CD8-positive, alpha-beta memory T cell (primary cell): ENCODE measurements at places on chromosomes 7 and 10. TPM values are rescaled to one million over a fixed set of nuclear protein-coding genes. Genes with fewer than 3 reads are reported as not detected.

DNA sequence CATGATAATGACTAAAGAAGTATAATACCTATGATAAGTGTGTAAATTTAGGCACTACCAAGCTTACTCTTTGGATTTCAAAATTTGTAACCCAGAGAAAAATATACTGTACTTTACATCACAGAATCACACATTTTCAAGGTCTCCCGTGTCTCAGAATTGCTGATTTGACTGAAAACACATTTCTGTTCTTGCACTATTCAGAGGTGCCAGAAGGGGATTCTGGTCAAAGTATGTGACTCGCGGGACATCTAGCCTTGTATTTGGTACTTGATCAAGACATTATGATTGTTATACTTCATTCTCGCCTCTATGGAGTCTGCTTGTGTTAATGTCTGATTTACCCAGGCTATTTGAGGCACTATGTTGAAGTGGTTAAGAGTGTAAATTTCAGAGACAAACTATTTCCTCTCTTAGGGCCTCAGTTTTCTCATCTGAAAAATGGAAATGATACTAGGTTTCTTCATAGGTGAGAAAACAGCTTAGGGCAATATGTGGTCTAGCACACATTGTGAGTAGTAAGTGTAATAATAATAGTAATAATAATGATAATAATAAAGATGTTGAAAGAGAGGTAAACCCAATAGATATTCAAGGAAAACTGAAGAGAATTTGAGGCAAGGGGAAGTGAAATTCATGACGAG, 320.4 kb downstream of the RNLS start:
- DNase-seq, result no peak

Gene C1QL3
- 0.26 TPM for total RNA-seq

Gene CNNM1
- 0.16 TPM for total RNA-seq

- DNase-seq, result no peak
Observed at GRCh38 chr10:47094636-47095035, 183.4 kb downstream of the PTPN20 start.

GRCh38 chr7:45919993-45920459, 1.0 kb downstream of the IGFBP3 start:
- no peak for DNase-seq

GRCh38 chr7:129169686-129170440, 18.6 kb upstream of the SMO start:
- DNase-seq, result no peak

DNA sequence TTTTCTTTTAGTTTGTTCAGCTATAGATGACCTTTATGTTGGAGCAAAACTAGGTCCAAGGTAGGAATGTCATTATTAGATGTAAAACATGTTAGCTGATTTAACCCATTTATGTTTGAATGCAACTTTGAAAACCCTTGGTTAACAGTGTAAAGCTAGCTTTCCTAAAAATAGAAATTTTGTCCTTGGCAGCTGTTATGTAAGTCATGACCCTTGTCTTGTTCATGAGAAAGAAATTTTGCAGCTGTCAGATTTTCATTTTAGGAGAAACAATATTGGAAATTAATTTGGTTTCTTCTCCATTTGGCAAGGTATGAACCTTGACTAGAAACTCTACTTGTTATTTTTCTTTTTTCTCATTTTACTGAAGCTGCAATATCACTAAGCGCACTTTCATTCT, 23.9 kb upstream of the CCAR1 start:
- DNase-seq, result no peak

GRCh38 chr7:151125846-151126481, 39.7 kb downstream of the AGAP3 start:
- no peak for DNase-seq

DNA sequence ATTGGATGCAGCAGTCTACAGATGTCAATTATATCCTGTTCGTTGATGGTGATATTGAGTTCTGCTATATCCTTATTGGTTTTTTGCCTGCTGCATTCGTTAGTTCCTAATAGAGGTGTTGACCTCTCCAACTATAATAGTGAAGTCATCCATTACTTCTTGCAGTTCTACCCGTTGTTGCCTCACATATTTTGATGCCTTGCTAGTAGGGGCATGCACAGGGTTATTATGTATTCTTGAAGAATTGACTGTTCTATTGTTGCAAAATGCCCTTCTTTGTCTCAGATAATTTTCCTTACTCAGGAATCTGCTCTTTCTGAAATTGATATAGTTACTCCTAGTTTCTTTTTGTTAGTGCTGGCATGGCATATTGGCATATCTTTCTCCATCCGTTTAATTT, 140.1 kb upstream of the INHBA start:
- DNase-seq, result no peak

Gene ODAD2
- total RNA-seq, result not detected

Gene HOXA7
- total RNA-seq, result not detected

DNA sequence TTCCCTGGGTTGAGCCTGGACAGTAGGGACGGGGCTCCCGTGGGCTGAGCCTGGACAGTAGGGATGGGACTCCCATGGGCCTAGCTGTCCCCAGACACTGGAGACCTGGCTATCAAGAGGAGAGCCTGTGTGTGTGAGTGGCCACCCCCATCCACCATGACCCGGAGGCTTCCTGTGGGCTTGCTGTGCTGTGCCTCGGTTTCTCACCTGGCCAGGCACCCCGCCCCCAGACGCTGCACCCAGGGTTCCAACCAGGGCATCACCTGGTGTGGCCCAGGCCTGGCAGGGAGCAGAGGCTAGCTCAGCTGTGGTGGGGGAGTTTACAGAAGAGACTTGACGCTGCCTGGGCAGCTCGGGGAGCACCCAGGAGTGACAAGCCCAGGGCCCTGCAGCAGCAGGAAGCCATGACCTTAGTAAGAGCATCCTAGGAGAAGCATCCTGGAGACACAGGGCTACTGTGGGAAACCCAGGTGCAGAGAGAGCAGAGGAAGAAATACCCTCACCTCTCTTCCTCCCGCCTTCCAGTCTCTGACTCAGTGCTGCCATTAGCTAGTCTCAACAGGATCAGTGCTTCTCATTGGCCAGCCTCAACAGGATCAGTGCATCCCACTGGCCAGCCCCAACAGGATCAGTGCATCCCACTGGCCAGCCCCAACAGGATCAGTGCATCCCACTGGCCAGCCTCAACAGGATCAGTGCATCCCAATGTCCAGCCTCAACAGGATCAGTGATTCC, 61.0 kb downstream of the PDGFA start:
- no peak for DNase-seq

DNA sequence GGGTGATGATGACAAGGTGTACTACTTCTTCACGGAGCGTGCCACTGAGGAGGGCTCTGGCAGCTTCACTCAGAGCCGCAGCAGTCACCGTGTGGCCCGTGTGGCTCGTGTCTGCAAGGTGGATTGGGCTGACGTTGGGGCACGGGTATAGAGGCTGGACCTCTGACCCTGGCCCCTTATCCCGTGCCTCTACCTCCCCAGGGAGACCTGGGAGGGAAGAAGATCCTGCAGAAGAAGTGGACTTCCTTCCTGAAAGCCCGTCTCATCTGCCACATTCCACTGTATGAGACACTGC, 8.4 kb downstream of the MRPL43 start:
- no peak for DNase-seq

- DNase-seq, result no peak
Observed at GRCh38 chr7:134875867-134876266, 96.4 kb downstream of the CALD1 start.

Gene HOXA1
- total RNA-seq, result 0.31 TPM

Gene GRID1
- not detected for total RNA-seq

- DNase-seq, result no peak
Observed at GRCh38 chr10:129960481-129961156, 3.5 kb downstream of the EBF3 start.

Gene SLC26A5
- total RNA-seq, result not detected

- no peak for DNase-seq
Observed at GRCh38 chr10:29144126-29144525, 144.7 kb upstream of the LYZL1 start.

GRCh38 chr7:81990395-81990794, 220.5 kb upstream of the HGF start:
- no peak for DNase-seq

- no peak for DNase-seq
Observed at GRCh38 chr10:74371696-74372095, 220.7 kb downstream of the ADK start.

DNA sequence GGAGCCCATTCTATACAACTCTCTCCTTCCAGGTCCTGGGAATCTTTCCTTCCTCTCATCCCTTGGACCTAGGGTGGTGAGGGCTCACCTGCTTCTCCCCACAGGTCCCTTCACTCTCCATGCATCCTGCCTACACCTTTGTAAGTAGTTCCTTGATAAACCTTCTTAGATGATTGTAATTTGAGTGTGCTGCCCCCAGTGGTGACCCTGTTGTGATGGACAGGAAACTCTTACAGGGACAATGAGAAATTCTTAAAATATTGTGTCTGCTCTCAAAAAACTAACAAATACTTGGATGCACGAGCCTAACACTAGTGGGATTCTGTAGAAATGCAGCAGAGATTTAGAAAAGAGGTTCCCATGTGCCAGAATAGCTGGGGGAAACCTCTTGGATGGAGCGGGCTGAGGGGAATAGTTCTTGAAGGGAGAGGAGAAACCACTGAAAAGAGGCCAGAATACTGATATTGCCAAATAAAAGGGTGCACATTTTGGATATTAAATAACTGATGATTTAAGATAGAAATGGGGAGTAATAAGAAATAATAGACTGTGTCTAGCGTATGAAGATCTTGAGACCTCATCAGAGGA, 6.7 kb upstream of the PAXIP1 start:
- DNase-seq, result no peak

DNA sequence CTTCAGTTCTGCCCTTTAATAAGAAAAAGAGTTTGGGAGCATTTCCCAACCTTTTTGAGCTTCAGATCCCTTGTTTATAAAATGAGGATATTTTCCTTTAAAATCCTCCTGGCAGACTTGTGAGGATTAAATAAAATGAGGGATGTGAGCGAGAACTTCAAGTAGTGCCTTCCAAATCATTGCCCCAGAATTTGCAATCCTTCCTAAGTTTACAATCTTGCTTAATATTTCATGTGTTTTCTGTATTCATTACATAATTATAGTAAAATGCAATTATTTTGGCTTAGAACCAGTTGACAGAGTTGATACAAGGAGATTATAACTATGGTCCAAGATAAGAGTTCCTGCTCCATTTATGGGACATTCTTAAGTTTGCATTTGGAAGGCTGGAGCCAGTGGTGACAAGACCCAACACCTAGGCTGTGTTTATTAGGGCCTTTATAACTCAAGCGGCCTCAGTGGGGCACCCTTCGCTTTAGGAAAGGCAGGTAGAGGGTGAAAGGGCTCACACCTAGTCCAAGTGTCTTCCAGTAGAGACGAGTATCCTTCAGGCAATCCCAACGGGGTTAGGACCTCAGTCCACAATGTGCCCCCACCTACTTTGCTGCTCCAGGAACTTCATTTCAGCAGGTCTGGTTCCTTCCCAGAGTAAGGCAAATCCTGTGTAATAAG, 317.5 kb downstream of the WDR11 start:
- DNase-seq, result no peak

GRCh38 chr7:16609842-16610450, 35.6 kb downstream of the ANKMY2 start:
- no peak for DNase-seq

- DNase-seq, result no peak
Observed at GRCh38 chr10:50210876-50211275, 40.4 kb downstream of the ASAH2 start.

DNA sequence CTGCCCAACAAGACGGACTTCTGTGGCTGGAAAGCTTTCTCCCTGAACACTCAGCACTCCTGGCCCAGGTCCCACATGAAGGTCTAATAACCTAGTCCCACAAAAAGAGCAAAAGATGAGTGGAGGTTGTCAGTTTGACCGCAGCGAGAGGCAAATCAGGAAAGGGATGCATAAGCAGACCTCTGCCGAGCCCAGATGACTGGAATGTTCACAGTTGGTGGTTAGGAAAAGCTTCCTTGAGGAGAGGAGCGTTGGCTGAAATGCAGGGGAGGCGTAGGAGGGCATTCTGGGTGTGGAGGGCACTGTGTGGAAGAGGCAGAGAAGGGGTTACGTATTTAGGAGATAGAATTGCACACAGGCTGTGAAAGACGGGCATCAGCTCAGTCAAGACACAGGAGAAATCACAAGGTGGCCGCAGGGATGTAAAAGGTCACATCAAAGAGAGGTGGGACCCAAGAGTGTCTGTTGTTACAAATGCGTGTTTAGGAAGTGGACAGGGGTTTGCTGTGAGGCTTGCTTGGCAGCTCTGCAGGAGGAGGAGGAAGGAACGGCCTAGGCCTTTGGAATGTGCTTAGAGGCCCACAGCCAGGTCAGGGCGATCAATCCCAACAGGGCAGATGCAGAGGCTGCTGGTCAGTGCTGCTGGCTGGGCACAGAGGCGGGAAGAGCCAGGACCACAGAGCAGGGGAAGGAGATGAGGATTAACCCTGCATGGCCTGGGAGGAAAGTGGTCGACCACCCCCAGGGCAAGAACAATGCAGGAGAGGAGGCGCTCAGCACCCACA, 133.5 kb downstream of the VIPR2 start:
- no peak for DNase-seq

DNA sequence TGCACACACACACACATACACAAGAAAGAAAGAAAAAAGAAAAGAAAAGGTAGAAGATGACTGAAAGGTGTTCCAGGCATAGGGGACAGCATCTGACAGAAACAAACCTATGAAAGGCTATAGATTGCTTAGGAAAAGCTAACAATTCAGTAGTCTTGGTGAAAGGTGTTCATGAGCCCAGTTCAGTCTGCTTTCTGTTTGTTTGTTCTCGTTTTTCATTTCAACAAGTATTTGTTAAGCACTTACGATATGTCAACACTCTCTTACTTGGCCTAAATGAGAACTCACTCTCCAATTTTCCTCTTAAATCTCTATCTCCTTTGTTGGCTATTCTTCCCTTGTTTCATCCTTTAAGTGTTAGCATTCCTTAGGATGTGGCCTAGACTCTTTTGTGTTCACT, 133.2 kb downstream of the GRM8 start:
- no peak for DNase-seq
